Naive B cell (primary cell): ENCODE measurements at places on chromosomes 13 and 19.

DNA sequence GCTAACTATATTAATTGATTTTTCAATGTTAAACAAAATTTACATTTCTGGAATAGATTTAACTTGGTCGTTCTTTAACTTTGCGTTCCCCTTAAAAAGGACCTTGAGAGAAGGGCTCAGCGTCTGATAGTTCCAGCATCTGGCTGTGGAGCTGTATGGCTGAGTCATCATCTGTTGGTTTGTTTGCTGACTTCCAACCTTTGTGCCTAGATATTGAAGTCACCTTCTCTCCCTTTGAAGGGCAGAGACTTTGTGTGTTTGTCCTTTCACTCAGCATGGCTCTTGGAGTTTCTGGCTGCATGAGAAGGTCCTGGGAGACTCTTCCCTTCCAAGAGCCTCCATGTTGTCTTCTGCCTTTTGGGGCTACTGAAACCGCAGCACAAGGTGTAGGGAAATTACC is 16.6 kb upstream of the IRS2 start:
- DNase-seq: no peak

DNA sequence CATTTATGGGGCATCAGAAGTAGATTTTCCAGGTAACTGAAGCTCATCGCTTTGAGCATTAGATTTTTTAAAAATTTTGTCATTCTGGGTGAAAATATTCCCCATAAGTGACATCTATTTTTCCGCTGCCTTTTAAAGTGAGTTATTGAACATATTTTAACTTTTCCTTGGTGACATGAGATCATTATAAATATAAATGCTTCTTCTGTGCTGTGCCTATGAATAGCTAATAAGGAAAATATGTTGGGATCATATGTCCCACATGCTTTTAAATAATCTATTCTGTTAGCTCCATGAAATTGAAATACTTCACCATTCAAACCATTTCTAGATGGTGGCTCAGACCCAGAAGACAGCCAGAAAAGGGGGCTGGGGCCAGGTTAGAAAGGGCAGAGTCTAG is 14.1 kb downstream of the ATP7B start:
- no peak for DNase-seq

- no peak for DNase-seq
Observed at GRCh38 chr13:61410669-61411297, 4.9 kb downstream of the PCDH20 start.

DNA sequence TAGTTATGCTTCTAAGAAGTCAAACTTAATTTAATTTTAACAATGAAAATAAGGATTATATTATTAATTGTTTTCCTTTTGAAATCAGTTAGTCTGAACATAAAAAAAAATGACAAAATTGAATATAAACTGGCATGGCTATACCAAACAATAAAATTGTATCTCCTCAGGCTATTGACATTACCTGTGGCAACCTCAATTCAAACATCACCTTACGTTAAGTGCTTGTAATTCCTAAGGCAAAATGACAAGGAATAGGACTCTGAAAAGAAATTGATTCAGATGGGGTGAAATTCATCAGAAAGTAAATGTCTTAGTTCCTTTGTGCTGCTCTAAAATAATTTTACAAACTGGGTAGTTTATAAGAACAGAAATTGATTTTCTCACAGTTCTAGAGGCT is 89.5 kb downstream of the SLITRK6 start:
- DNase-seq: no peak

DNA sequence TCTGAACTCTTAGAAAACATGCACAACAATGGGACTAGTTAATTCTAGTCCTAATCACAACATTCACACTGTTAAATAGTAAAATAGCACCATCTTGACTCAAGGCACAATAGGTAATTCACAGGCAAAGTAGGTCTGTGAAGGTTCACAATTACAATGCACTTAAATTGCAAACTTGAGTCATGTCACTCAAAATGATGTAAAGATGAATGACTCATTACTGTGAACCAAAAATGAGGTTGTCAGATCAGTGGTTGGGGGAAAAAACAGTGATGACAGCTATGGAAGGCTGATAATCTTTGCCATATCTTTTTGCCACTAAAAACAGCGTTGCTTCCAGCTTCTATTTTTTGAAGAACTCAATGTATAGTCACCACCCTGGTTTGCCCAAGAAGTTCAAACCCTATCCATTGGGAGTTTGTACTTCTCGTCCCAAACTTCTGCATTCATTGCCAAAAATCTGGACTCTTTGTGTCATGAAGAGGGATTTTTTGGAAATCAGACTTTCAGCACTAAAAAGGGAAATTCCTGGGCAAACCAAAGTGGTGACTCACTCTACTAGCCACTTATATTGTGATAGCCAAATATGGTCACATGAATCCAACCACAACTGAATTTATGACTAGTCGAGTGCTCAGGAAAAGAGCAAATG is 200.9 kb upstream of the TMTC4 start:
- no peak for DNase-seq

DNA sequence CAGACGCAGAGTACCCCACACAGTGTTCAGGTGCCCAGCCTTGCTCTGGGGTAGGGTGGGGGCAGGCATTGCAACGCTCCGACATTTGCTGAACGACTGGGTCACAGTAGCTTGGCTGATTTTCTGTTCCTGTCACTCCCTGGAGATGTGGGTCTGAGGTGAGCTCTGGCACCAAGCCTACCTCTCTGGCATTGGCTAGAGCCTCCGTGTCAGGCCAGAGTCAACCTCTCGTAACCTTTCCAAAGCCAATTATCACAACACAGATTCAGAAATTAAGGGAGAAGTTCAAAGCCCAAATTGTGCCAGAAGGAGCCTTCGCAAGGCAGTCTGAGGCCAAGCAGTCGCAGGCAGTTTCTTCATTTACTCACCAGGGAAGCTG is 117.2 kb downstream of the IRS2 start:
- DNase-seq: no peak

GRCh38 chr19:10720607-10721125 is 2.8 kb downstream of the DNM2 start:
- no peak for DNase-seq

GRCh38 chr13:109166804-109167203 is 537.4 kb downstream of the MYO16 start:
- no peak for DNase-seq

DNA sequence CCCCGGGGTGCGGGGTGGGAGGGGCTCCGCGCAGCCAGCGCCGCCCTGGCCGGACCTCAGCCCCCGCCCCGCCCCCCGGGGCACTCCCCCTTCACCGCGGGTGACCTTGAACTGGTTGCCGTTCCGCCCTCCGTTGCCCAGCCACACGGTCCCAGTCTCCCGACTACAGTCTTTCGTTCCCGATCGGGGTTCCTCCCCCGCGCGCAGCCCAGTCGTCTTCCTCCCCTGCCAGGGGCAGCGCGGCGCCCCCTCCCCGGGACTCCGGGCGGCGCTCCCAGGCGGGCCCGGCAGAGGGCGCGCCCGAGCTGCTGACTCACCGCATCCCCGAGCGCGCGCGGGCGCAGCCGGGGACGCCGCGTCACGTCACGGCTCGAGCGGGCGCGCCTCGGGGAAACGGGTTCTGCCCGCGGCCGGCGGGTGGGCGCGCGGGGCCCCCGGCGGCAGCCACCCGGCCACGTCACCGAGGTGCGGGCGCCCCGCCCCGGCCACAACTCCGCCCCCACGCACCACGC is 459 bp downstream of the MIDN start:
- peak; percentile 84 for DNase-seq

DNA sequence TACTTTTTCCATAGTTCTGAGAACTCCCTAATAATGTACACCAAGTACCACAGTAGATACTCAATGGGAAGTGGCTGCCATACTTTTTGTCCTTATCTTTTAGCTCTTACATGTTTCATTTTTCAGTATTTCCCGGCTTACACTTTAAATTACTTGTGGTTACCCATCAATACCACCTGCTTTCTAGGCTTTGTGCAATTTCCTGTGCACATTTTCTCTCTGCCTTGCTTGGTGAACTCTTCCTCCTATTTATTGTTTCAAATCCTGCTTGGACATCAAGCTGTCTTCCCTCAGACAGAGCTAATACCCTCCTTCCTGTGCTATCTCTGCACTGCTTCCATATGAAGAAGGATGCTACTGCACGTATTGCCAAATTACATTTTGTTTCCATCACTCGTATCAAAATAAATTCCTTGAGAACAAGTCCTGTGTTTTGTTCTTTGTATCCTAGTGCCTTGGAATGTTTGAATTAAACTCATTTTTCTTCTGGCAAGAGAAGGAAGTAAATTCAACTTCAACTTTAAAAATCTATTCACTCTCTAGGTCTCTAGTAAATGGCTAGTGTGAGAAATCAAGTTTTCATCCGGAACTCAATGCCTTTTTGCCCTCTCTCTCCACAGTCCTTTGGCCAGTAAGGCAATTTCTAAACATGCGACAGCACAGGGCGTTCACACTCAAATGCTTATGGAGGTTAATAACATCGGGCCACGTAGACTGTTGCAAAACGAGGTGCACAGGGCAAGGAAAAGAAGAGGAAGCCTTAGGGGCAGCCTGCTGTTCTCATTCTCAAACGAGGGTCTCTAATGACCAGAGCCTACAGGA is 5.6 kb downstream of the ZAR1L start:
- DNase-seq: no peak

DNA sequence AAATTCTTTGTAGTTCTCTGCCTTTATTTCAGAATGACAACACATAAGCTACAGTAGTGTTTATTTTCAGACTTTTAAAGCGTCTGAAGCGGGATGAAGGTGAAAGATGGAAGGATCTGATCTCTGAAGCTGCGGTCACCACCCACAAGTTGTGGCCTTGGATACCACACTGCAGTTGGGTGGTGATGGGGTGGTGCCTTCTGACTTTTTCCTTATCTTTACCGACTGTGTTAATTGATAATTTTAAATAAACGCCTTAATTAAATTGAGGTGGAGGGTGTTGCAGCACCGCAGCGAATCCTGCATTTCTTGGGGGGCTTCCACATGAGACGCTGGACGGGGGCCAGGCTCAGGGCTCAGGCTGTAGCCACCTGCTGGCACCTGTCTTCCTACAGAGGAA is 1.3 kb downstream of the TFDP1 start:
- no peak for DNase-seq

DNA sequence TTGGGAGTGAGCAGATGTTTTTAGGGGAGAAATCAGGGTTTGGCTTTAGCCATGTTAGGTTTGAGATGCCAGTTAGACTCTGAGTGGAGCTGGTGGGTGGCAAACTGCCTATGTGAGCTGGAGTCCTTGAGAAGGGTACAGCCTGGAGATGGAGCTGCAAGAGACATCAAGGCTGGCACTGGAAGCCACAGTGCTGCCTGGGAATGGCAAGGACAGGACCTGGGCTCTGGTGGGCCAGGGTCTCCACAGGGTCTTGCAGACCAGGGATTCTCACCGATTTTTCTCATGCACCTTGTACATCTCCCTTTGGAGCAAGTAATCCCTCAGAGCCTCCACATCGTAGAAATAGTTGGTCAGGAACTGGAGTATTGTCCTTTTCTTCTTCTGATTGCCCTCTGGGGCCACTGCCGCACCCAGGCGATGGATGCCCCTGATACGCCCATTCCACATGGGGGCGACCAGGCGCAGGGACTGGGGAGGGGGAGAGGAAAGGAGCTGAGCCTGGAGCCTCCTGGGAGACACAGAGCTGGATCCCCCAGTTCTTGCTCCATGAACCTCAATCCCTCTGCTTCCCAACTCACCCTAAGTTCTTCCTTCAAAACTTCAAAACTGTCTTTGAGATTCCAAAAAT is 1.7 kb downstream of the DMAC2 start:
- DNase-seq: no peak

- no peak for DNase-seq
Observed at GRCh38 chr13:105202354-105202753, 1333.1 kb downstream of the EFNB2 start.

- no peak for DNase-seq
Observed at GRCh38 chr19:31220540-31220939, 128.7 kb downstream of the TSHZ3 start.

GRCh38 chr19:18939922-18940768 is 872 bp downstream of the HOMER3 start:
- DNase-seq: peak; percentile 12

GRCh38 chr19:49488863-49489537 is 1.6 kb downstream of the RPL13A start:
- no peak for DNase-seq

DNA sequence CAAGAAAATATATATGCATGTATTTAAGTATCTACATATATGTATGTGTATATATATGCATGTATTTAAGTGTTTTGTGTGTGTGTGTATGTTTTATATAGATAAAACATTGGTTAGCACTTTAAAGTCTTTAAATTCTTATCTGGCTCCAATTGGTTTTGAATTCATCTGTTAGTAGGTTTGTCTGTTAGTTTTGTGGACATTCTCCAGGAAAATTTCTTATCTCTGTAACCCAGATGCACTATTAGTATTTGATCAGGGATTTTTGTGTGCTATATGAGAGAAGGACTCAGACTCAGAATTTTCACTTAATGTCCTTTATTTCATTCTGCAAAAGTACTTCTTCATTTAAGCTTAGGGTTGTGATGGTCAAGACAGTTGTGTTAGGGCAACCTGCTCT is 103.1 kb downstream of the ITGBL1 start:
- DNase-seq: no peak

DNA sequence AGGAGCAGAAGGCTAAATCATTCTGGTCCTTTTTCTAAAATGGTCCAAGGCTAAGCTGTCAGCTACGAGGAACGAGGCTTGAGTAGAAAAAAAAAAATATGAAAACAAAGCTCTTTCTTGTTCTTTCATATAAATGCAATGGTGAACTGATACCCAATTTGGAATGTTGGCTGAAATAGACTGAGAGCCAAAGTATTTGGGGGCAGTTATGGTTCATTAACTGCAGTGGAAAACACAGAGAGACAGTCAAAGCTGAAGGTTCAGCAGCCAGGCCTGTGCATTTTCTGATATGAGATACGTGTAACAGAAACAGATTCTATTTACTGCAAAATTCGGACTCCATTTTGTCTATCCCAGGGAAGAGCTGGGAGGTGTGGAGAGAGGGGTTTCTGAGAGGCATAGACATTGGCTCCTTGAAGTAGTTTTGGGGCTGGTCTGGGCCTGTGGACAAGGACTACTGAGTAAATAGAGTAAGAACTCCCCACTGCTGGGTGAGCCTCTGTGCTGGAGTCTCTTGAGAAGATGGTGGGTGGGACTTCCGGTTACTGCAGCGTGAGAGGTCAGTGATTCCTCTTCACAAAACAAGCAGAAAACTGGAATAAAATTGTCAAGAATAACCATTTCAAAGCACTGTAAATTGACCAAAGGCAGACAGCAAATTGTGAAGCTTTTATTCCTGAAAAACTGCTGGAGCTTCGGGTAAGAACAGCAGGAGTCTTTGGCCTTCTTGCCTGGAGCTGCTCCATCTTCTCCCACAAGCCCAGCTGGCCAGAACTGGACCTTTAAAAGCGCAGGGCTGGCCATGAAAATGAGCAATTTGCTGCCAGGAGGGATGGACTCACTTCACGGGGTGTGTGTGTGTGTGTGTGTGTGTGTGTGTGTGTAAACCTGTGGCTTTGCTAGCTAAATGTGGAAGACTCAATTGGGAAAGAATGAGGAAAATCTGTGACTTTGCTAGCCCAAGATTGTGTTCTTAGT is 43.1 kb upstream of the CNMD start:
- DNase-seq: no peak
